Neural crest cell (in vitro differentiated cells): ENCODE measurements at places on chromosomes 12 and 14. TPM values are rescaled to one million over a fixed set of nuclear protein-coding genes. Genes with fewer than 3 reads are reported as not detected.

The SIX6 gene
- total RNA-seq = not detected in 2 replicates

The DTX1 gene
- total RNA-seq = 8.1 and 8.4 TPM in 2 replicates

The GALNT8 gene
- total RNA-seq = 7.6 and 7.9 TPM in 2 replicates

The SUSD6 gene
- total RNA-seq = 12.9 and 13.7 TPM in 2 replicates

The HOXC13 gene
- not detected in 2 replicates for total RNA-seq

The BRF1 gene
- total RNA-seq = 50.0 and 51.1 TPM in 2 replicates

The FGF23 gene
- total RNA-seq = 0.16 and 0.25 TPM in 2 replicates

The RNASE3 gene
- total RNA-seq = not detected in 2 replicates

The M6PR gene
- 143 and 151 TPM in 2 replicates for total RNA-seq

The RNF212B gene
- not detected in 2 replicates for total RNA-seq

The TAOK3 gene
- 13.4 and 15.2 TPM in 2 replicates for total RNA-seq

The CLEC2A gene
- not detected in 2 replicates for total RNA-seq

DNA sequence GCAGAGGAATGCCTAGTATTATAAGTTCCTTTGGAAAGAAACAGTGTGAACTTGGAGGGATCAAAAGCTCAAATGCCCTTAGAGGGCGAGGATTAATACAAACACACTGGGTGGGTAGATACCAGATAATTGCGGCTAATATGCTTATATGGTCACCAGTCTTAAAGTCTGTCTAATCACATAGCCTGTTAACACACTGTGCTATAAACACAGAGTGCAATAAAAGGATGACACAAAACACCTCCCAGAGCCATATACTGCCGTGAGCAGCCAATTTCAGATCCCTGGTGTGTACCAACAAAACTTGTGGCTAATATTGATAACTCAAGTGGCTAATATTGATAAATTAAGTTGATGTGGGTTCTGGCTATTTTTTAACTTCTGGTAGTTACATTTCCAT, 1.7 kb upstream of the IL26 start:
- no peak for DNase-seq

GRCh38 chr12:9381619-9382018, 173.4 kb upstream of the PZP start:
- DNase-seq = no peak

DNA sequence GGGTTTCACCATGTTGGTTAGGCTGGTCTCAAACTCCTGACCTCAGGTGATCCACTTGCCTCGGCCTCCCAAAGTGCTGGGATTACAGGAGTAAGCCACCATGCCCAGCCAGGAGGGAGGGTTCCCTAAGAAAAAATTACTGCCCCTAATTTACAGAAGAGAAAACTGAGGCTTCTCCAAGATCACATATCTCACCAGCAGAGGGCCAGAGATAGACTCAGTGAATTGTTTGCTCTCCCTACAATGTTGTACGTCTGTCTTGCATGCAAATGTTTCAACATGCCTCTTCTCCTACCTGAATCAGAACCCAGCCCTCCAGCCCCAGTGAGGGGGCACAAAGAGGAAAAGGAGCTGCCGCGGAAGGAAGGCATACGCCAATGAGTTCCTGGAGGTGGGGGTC, 48.3 kb upstream of the TMEM263 start:
- DNase-seq = no peak

DNA sequence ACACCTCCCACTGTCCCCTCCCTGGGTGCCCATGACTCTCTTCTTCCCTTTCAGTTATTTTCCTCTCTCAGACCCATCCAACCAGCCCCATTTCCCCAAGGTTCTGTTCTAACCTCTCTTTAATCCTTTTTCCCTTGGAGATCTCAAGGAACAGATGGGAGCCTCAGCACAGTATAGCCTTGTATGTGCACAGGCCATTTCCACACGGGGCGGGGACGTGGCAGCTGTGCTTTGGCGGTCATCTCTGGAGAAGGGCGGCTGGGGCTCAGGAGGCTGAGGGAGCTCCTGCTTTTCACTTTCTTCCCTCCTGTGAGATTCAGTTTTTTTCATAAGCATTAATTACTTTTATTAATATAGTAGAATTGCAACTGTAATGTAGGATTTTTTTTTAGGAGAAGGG, 212.2 kb downstream of the ZFP36L1 start:
- no peak for DNase-seq

GRCh38 chr14:44135972-44136371, 371.1 kb downstream of the FSCB start:
- DNase-seq = no peak

GRCh38 chr14:94368956-94369355, 19.4 kb downstream of the SERPINA1 start:
- no peak for DNase-seq

GRCh38 chr14:32397861-32398640, 69.0 kb downstream of the AKAP6 start:
- no peak for DNase-seq

- DNase-seq = no peak
Measured at GRCh38 chr14:106396999-106397398, 870.6 kb downstream of the TMEM121 start.

DNA sequence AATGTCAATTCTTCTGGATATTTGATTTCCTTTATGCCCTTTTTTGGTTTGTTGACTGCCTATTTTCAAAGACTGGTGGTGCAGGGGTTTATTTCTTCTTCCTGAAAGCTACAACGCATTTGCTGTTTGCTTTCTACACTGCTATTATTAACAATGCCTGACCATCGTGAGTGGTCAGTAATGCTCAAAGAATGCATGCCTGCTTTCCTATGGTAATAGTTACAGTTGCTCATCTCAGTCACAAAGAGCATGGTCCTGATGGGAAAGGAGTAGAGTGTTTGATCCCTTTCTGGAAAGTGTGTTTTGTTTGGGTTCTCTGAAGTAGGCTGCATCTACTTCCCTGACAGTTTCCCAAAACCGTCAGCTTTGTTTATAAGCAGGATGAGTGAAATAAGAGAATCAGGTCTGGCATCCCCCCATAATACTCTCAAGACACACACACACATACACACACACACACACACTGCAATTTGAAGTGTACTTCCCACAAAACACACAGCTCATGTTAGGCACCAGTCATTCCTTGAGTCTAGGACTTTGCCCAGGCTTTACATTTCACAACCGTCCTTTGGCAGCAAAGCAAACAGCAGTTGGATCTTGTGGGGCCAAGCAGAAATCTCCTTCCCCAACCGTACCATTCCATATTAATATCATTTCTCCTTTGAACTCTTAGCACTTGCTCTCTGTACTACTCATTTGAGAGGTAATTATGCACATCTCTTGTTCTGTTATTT, 56.6 kb downstream of the SUDS3 start:
- no peak for DNase-seq

DNA sequence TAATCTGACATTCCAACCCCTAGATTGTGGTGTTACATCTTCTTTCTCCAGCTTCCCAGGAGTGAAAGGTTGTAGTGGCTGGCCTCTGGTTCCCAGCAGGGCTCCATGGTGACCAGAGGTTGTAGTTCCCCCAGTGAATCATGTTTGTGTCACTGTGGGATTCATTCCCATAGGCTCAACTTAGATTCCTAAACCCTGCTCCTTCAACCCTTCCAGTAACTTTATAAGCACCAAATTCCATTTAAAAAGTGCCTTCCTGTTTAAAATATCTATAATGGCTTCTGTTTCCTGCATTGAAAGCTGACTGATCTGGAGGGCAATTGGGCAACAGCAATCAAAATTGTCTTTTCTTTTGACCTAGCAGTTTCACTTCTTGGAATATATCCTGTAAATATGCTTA, 40.5 kb upstream of the TBC1D15 start:
- DNase-seq = no peak

- no peak for DNase-seq
Measured at GRCh38 chr12:22731236-22731635, 106.3 kb downstream of the ETNK1 start.

- no peak for DNase-seq
Measured at GRCh38 chr12:20120403-20120725, 248.0 kb upstream of the PDE3A start.
